ENCODE measurements at places on chromosomes 12 and 14.

DNA sequence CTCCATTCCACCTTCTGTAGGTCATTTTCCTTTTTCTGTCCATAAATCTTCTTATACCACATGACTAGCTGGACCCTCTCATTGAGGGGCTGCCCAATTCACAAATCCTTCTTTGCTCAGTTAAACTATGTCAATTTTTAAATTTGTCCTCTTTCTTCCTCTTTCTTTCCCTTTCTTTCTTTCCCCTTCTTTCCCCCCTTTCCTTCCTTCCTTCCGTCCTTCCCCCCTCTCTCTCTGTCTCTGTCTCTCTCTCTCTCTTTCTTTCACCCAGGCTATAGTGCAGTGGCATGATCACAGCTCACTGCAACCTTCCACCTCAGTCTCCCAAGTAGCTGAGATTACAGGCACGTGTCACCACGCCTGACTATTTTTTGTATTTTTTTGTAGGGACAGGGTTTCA lies 47.1 kb upstream of the TMEM263 start:
- DNase-seq: no peak

DNA sequence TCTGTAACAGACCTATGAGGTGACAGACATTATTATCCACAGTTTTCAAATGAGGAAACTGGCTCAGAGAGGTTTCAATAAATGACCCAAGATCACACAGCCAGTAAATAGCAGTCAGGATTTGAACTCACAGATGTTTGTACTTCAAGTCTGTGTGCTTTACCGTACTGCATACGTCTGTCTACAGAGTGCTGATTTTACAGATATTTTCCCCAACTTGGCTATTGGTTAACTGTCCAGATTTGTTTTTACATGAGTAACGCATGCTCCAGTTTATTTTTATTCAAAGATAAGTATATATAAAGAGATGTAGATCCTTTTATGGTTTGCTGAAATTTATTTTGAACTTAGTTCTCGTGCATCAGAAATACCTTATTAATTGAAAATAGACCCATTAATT lies 65.7 kb upstream of the SLC38A2 start:
- DNase-seq: no peak

GRCh38 chr14:35240231-35240630 lies 52.0 kb upstream of the PSMA6 start:
- DNase-seq: no peak

- no peak for DNase-seq
Observed at GRCh38 chr12:24795699-24796347, 153.1 kb downstream of the BCAT1 start.

DNA sequence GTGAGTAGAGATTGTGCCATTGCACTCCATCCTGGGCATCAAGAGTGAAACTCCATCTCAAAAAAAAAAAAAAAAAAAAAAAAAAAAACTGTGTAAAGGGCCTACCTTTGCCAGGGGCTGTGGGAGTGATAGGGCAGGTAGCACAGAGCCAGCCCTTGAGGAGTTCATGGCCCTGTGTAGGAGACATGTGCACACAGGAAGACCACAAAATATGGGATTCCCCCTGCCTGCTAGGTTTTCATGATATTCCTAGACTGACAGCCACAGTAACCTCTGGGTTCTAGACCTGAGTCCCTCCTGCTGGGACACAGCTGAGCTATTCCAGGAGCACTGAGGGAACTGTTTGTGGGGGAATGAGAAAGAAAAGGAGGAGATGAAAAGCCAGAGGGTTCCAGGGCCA lies 8.3 kb upstream of the SPTSSA start:
- DNase-seq: no peak

- no peak for DNase-seq
Observed at GRCh38 chr12:26746121-26746714, 86.8 kb downstream of the ITPR2 start.

GRCh38 chr14:100442036-100442435 lies 118.9 kb downstream of the SLC25A47 start:
- DNase-seq: no peak
